Motor neuron (in vitro differentiated cells): ENCODE measurements at places on chromosomes 5 and 9.

DNA sequence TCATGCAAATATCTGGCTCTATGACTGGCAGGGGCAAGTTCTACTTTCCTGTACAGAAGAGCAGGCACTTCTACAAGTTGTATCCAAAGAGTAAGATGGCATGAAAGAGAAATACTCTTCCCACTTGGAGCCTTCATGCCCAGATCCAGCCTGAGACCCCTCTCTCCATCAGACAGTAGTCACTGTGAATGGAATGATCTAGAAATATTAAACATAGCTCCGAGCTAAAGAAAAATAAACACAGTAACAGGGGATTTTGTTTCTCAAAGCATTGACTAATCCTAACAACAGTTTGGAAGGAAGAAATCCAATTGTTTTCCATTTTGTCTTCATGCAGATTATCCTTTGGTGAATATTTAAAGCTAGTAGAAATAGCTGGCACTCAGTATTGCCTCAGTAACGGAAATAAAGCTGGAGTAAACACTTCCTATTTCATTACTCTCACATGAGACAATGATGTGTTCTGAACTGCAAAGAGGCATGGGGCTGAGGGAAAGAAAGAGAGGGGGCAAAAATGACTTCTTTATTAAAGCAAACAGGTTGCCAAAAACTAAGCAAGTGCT lies 100.0 kb downstream of the SEMA5A start:
- peak; percentile 81 for ATAC-seq

DNA sequence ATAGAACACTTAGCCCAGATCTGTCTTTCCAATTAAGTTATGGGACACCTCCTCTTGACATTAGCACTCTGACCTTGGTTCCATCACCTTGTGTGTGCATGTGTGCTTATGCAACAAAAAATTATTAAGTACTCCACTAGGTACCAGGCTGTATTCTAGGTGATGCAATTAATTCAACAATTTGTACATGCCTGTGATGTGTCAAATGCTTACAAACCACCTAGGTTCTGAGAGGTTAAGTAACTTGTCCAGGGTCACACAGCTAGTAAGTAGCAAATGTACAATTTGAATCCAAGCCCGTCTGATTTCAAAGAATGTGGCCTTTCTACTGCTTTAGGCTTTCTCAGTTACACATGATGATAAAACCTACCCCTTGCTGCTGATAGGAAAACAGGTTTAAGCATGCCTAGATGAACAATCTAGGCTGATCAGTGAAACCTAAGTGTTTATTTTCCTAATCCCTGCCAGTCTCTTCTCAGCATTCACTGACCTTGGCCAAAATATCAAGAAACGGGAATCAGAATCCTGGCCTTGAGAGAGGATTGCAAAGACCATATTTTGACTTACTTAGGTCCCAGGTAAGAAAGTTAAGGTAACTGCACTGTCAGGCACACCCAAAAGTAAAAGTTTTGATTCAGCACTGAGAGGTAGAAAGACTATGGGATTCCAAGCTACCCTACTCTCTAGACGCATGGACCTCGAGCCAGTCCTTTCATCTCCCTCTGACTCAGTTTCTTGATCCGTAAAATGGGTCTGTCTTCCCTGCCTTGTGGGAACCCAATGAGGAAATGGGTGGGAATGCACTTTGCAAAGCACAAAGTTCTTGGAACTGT lies 1.0 kb downstream of the TBC1D2 start:
- ATAC-seq, result no peak

GRCh38 chr5:66198837-66199236 lies 54.7 kb downstream of the SREK1 start:
- no peak for ATAC-seq

- no peak for ATAC-seq
Measured at GRCh38 chr9:38708759-38709158, 11.2 kb downstream of the FAM240B start.

- ATAC-seq, result no peak
Measured at GRCh38 chr5:179825655-179826182, 5.0 kb downstream of the SQSTM1 start.

GRCh38 chr9:77386187-77386586 lies 208.9 kb downstream of the VPS13A start:
- ATAC-seq, result no peak

DNA sequence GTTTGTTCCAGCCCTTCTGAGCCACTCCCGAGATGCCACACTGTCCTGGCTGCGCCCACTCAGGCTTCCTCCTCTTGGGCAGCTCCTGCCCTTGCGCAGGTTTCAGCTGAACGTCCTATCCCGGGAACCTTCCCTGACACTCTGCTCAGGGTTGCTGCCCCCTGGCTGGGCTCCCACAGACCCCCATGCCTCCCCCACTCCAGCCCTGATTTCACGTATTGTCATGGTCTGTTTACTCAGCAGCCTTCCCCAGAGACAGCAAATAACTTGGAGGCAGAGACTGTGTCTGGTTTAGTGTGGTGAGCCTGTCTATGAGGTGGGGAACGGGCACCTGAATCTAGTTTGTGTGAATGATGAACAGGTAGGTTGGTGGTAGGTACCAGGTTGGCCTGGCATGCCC lies 40.4 kb downstream of the LMX1B start:
- no peak for ATAC-seq

GRCh38 chr5:163552536-163552935 lies 47.1 kb downstream of the MAT2B start:
- no peak for ATAC-seq

- ATAC-seq, result no peak
Measured at GRCh38 chr5:180205916-180206315, 3.1 kb downstream of the RASGEF1C start.

GRCh38 chr9:6399071-6399470 lies 13.9 kb upstream of the UHRF2 start:
- ATAC-seq, result no peak
